ENCODE measurements at places on chromosomes 3 and 15.

GRCh38 chr15:26634319-26634718 is 138.5 kb downstream of the GABRB3 start:
- DNase-seq, result no peak

- no peak for DNase-seq
Observed at GRCh38 chr15:43991206-43991605, 164.4 kb downstream of the WDR76 start.

GRCh38 chr3:1843111-1843510 is 255.6 kb upstream of the CNTN4 start:
- DNase-seq, result no peak

DNA sequence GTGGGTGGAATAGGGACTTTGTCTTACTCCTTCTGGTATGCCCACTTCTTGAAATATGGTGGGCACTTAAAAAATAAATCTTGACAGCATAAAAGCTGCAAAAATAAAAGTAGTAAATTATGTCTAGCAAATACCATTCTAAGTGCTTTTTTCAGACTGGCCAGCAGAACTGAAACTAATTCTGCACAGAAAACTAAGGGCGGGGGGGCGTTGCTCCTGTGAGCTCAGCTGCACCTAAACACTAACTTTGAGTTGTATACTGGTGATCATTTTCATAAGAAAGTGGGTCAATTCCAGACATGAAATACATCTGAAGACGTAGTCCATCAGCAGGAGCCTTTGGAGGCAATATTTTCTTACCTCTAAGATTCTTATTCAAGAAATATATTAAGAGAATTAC is 114.8 kb downstream of the WDR76 start:
- DNase-seq, result no peak

GRCh38 chr3:177598097-177598833 is 401.0 kb upstream of the TBL1XR1 start:
- DNase-seq, result no peak

GRCh38 chr3:129953621-129954020 is 20.9 kb upstream of the TRH start:
- no peak for DNase-seq

GRCh38 chr15:94547711-94548110 is 316.4 kb downstream of the MCTP2 start:
- DNase-seq, result no peak

DNA sequence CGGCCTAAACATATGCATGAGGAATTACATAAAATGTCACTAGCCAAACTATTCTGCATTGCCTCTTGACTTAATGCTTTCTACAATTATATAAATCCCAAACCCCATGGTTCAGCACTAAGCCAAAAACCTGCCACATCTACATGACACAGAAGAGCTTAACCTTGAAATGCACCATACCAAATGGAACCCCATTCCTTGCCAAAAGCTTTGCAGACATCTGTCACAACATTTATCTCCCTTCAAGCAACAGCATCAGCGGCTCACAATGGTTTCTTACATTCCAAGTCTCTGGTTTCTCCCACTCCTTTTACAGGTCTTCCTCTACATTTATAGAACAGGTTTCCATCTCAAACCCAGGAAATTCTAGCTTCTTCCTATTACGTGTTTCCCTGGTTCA is 58.4 kb upstream of the GYG1 start:
- no peak for DNase-seq

- DNase-seq, result no peak
Observed at GRCh38 chr3:52920841-52921240, 23.5 kb upstream of the STIMATE start.

DNA sequence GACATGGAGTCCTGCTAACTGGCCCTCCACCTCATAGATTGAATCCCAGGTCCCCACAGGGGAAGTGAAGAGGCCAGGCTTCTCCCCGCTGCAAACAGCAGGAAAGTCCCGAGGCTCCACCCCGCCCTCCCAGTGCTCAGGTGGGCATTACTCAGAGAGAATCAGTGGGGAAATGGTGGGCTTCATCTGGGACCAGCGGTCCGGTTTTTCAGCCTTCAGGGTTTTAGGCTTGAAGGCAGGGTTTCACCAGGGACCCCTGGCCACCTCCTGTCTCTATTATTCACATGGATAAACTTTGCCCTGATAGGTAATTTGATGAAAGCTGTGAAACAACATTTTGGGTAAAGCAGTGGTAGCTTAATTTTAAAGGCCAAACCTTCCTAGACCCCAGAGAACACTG is 31.3 kb downstream of the MKRN3 start:
- DNase-seq, result no peak

DNA sequence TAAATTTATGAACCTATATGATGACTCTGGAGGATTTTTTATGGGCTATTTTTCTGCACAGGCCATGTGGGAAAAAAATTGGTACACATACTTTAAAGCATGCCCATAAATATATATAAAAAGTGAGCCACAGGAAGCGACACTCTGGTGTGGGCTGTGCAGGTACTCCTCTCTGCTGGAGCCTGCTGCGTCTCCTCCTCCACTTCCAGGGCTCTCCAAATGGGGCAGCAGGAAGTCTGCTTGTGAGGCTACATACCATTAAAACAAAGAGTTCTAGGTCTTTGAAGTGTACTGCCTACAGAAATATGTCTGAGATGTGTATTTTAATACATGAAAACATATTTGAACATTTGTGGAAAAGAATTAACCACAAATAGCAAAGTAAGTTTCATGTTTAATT is 135.1 kb downstream of the CTNNB1 start:
- DNase-seq, result no peak

DNA sequence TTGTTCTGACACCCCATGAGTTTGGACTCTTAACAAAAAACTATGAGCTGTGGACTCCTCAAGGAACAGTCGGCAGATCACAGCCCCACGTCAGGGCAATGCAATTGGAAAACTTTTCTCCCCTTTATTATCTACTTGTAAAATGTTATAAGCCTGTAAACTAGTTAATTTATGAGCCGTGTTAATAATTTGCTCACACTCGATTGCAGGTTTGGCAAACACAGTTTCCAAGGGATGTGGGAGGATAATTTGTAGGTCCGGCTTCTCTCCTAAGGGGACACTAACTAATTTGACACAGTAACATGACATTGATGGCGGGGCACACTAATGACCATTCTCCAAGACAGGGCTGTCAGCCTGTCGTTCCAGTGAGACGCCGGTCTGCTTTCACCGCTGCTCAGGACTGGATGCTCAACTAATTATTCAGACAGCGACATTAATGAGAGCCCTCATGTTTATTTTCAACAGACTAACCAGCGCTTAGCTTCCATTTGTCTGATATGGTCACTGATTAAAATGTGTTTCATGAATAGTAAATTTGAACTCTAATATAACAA is 222.1 kb downstream of the FOXP1 start:
- no peak for DNase-seq

DNA sequence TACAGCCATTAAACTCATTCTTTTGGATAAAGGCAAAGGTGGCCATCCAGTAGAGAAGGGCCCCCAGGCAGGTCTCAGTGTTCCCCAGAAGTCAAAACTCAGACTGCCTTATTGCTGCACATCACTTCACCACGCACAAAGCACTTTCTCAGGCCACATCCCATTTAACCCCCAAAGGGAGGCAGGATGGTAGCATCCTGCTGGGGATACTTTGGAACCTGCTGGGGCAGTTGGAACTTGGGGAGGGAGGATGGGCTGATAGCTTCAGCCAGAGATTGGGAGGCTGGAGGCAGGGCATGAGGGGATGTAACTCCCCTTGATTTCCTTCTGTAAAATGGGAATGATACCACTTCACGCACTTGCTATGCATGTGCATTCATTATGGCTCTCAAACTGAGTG is 5.0 kb downstream of the ITPKA start:
- no peak for DNase-seq

DNA sequence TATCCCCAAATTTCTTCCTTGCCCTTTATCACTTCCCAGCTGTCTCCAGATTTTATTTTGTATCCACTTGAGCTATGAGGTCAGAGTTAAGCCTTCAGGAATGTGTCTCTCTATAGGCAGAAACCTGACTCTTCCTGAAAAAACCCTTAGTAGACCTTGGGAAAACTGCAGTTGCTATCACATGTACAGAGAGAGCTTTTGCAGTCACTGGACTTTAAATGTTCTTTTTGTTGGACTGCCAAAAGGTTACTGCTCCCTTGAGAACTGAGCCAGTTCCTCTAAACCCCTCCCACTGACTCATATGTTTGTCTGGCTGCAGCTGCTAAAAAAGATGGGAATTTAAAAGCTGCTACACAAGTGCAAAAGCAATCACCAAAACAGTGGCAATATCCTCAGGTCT is 169.1 kb upstream of the CCDC54 start:
- no peak for DNase-seq

All from CD4-positive, alpha-beta T cell treated with Interleukin-1 beta for 1 hour (primary cell).